ENCODE measurements at places on chromosomes 7 and 10. TPM values are rescaled to one million over a fixed set of nuclear protein-coding genes. Genes with fewer than 3 reads are reported as not detected.

Gene HOXA11
- total RNA-seq, result 0.74 TPM

Gene EBF3
- total RNA-seq, result 0.20 TPM

Gene ARID5B
- 1.4 TPM for total RNA-seq

Gene HTR5A
- not detected for total RNA-seq

Gene RADIL
- 2.3 TPM for total RNA-seq

Gene RTKN2
- 1.2 TPM for total RNA-seq

Gene IGFBP1
- total RNA-seq, result 49.0 TPM

Gene DNAH11
- total RNA-seq, result 0.21 TPM

Gene LIPK
- total RNA-seq, result not detected

Gene SLC26A3
- not detected for total RNA-seq

Gene GATA3
- total RNA-seq, result 3.8 TPM

Gene EVX1
- total RNA-seq, result 0.19 TPM

Gene TMEM176A
- not detected for total RNA-seq

Gene HYAL4
- not detected for total RNA-seq

Gene CLDN4
- 7.0 TPM for total RNA-seq

Gene PRKCQ
- total RNA-seq, result 3.9 TPM

Gene ACTL6B
- not detected for total RNA-seq

Gene CALML3
- not detected for total RNA-seq

Gene ARMC10
- total RNA-seq, result 34.6 TPM

Gene ENTPD1
- 0.17 TPM for total RNA-seq

Gene AGR2
- 104 TPM for total RNA-seq

Gene SFXN2
- 2.1 TPM for total RNA-seq

Gene REEP3
- total RNA-seq, result 14.1 TPM

Gene HOXA9
- 0.32 TPM for total RNA-seq

Gene CAV1
- 603 TPM for total RNA-seq

Gene CCAR1
- total RNA-seq, result 59.4 TPM

Gene FOXP2
- not detected for total RNA-seq

Measured in A549 treated with ZK216348 at 1 μM for 4 hours (cell line).